ENCODE measurements at places on chromosomes 16 and 17. TPM values are rescaled to one million over a fixed set of nuclear protein-coding genes. Genes with fewer than 3 reads are reported as not detected.

The HOXB2 gene
- 7.0 TPM for total RNA-seq

The ANKRD40CL gene
- 0.99 TPM for total RNA-seq

The ABCA3 gene
- total RNA-seq = under 0.01 TPM

The PRSS53 gene
- 3.7 TPM for total RNA-seq

The LAT gene
- total RNA-seq = 22.7 TPM

The TEKT5 gene
- 0.42 TPM for total RNA-seq

The WFDC1 gene
- not detected for total RNA-seq

The MYL4 gene
- not detected for total RNA-seq

The TMC5 gene
- 24.9 TPM for total RNA-seq
